NCI-H1417 treated with DMSO at 0.1 percent for 48 hours (cell line): ENCODE measurements at places on chromosomes 1 and 21.

DNA sequence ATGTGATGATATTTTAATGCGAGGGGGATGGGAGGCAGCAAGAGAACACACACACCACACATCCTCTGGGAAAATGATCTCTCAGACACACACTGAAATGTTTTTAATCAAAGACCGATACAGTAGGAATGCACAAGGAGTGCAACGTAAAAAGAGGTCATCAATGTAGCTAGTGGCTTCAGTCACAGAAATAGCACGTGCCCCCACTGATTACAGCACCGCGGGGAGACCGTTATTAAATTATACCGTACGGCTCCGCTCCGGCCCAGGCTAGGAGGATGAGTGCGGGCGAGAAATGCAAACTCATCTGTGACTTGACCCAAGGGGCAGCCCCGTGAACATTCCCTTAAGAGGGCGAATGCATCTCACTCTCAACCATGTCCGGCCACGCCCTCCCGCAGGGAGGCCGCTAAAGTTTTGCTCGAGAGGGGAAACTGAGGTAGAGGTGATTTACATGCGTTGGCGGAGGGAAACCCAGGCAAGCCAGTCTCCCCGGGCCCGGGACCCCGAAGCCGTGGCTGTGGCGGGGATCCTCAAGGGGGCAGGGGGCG lies 552 bp downstream of the UBR4 start:
- no peak for DNase-seq

GRCh38 chr1:3685906-3686305 lies 33.6 kb downstream of the TP73 start:
- no peak for DNase-seq

DNA sequence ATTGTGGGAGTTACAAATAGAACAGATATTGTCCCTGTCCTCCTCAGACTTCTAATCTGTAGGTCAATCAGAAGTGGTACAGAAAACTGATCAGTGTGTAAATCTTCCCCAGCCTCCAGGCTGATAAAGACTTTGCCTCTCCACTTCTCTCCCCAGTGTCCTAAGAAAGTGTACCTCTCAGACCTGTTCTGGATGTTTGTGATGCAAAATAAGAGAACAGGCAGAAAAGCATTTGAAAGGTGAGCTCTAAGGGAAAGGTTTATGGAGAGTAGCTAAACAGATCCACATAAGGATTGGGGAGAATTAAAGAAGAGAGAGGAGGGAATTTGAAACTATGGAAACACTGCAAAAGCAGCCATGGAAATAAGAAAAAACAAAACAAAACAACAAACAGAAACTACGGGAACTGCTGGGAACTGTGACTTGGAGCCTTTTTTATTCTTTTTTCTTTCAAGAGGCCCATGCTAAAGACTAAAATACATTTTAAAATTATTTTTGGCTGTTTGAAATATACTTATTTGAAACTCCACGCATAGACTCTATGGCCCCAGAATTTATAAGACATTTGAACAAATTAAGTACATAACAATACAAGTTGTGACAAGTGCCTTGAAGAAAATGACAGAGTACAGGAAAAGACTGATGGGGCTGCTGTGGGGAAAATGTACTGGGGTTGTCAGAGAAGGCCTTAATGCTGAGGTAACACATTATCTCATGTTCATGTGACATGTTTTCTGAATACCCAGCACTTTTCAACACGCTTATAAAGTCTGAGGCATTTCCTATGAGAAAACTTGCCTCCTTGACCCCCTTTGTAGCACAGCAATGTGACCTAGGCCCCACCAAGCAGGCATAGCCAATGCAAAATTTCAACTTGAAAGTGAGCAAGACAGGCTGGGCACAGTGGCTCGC lies 51.2 kb downstream of the TRAF5 start:
- DNase-seq, result no peak

- no peak for DNase-seq
These were observed 111.9 kb downstream of the GLIS1 start for GRCh38 chr1:53627031-53627430.

GRCh38 chr1:227318016-227318852 lies at the start of gene CDC42BPA:
Gene CDC42BPA (minus strand): TSS chr1:227318492. CDS start chr1:227317182, 1,310 bp downstream.
- DNase-seq, result no peak

DNA sequence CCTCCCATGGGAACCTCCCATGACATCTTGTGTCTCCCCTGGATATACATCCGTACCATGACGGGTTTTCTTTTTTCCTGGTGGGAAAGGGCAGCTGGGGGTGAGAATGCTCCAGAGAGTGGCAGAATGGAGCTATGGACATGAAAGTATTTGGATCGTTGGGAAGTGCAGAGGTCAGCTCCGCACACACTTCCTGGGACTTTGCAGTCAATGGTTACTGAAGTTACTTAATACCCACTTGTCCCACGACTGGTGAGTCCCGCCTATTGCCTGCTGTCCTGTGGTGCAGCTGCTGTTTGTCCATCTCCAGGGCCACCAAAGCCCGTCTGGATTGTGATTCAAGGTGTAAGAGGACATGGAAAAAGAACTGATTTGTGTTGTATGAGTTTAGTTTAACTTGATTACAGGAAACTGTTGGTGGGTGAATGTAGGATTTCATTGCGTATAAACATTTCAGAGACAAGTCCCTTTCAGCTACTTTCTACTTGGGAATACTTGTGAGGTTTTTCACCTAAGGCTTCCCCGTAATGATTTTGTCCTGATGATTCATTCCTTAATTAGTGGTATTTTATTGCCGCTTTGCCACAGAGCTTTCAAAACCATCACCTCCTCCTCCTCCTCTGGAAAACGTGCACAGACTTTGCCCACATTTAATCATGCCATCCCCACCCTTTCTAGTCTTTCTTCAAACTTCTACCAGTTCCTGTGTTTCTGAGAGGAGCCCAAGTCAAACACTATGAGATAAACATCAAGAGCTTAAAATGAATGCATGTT lies 308.8 kb downstream of the KIF26B start:
- DNase-seq, result no peak
